ENCODE measurements at places on chromosomes 7 and 10.

DNA sequence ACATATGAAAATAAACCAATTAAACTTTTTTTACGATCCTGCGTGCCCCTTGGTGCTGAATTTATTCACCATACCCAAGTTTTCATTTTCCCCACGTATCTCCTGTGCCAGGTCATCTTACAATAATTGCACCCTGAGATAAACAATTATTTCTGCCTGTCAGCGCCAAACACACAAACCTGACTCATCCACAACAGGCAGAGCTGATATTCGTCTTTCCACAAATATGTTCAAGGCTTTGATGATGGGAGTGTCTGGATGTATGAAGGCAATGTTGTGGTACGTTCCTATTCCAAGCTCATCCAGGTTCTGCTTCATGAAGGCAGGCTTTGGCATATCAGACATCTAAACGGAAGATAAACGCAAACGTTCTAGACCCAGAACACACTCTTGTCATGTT lies 45.8 kb upstream of the RHEB start:
- no peak for DNase-seq

DNA sequence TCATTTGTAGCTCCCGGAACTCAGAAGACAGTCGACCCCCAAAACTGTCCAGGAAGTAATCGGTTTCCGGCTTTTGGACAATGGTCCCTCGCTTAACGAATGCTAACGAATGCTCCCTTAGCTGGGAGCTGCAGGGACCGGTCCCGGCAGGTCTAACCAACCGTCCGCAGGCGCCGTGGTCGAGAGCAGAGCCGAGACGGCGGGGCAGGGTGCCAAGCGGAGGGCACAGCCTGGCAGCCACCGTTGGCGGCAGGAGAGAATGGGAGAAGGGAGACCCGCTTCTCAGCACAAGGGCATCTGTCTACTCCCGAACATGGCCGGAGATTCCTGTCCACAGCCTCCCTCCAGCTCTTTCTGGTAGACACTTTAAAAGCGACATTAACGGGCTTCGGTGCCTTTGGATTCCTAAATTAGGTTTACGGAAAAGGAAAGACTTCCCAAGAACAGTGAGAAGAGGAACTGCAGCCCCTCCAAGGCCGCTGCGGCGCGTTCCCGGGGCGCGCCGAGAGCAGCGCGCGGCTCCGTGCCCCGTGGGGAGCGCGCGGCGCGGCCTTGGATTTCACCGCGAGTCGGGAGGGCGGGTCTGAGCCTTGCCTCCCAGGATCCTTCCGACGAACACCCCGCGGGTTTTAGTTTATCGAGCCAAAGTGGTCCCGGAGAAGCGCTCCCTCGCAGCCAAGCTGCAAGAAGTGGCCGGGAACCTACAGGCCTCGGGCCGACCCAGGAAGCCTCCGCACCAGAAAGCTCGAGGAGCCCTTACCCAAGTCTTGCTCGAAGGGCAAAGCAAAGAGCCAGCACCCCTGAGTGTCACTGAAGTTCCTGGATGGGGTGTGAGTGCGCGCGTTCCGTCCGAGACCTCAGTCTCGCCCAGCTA lies 3.6 kb upstream of the TBX20 start:
- no peak for DNase-seq

GRCh38 chr10:58721601-58722281 lies 209.1 kb downstream of the BICC1 start:
- no peak for DNase-seq

- no peak for DNase-seq
Observed at GRCh38 chr7:128815289-128815942, 14.8 kb upstream of the FLNC start.

DNA sequence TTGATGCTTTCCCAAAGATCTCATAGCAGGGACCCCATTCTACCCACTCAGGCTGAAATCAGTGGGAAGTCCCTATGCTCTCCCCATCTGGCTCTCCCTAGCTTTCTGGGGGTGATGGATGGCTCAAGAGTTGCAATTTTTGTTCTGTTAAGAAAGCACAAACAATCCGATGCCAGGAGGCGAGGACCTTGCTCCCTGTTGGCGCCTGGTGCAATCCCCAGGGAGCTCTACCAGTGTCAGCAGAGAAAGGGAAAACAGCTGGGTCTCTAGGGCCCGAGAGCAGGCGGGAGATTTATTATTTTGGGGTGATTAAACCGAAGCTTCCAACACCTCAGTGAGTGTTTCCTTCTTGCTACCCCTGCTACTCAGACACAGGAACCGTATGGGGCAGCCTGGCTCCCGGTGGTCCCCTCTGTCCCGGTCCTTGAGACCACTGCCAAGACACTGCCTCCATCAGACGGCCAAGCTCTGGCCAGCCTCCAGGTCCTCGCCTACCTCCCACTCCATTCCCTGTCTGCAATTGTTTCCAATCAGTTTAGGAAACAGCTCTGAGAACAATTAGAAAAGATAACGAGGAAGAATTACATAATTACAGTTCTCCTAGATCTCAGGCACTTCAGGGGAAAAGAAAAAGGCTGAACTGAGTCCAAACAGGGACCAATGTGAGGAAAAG lies 147.9 kb downstream of the PLXNA4 start:
- no peak for DNase-seq

GRCh38 chr7:36244429-36244828 lies 91.4 kb downstream of the EEPD1 start:
- no peak for DNase-seq

DNA sequence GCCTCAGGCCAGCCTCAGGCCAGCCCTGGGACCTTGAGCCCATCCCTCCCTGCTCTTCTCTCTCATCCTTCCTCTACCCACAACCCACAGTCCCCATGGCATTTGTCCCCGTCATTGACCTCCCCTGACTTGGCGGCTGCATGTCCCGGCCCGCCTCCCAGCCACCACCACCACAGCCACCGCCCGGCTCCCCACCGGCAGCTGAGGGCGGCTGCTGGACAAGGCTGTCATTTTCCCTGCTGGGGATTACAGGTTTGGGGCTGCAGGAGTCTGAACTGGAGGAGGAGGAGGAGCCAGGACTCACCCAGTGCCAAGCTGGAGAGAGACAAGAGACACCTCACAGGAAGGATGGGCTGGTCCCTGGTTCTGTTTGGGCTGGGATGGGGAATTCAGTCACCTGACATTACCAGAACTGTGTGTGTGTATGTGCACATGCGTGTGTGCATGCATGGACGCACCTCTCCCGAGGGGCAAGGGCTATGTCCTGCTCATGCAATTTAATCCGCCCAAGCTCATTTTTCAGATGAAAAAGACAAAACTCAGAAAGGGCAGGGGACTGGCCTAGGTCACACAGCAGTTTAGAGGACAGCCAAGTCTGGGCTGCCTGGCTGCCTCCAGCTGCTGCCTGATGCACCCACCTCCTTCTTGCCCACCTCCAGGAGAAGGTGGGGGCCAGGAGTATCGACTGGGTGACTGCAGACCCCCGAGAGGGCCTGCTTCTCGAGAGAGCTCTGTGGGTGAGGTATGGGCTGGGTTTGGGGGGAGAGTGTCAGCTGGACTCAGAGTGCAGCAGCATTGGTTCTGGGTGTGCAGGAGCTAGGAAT lies 113.1 kb downstream of the ZMIZ1 start:
- DNase-seq: no peak

DNA sequence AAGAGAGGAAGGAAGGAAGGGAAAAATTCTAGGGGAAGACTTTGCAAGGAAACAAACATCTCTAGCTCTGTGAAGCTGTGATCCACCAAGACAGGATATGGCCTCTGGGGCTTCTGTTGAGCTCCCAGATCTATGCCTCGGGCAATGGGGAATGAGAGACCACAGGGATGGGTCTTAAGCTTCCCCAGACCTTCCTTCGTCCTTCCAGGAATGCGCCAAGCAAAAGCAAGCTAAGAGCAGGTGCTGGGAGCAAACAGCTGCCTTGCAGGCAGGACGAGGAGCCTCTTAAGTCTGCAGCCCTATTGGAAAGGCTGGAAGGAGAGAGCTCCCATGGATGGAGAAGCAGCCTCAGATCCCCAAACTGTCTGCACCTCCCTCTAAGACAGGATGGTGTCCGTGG lies 21.9 kb upstream of the ELN start:
- DNase-seq: no peak

DNA sequence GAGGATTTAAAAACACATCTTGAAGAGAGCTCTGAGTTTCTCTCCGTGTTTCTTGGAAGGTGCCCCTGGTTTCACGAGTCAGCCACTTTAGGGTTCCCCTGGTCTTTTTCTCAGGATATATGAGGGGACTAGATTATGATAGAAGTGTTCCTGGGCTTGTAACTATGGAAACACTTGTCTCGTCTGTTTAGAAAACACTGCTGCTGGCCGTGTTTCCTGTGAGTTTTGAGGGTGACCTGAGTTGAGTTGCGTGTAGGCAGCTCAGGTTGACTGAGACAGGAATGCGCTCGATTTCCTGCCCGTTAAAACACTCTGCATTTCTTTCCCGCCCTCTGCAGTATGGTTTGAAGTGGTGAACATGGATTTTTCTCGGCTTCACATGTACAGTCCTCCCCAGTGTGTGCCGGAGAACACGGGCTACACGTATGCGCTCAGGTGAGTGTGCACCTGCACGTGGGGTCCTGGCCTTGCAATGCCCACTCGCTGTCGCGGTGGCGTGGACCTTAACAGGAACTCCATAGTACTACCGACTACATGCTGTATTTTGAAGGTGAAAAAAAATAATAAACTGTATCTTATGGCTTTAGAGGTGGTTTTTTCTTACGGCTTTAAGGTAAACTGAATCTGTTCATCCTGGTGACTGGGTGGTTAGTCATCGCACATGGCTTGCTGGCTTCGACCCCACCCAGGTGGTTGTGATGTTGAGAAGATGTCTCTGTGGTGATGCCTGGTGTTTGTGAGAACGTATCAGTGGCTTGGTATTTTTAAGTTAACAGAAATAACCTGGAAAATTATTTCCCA lies at the start of gene SUN1:
Gene SUN1, plus strand, starts transcription at position 310 of the 801 bp plus-strand sequence. Its CDS starts 49 bp downstream, at position 359.
- DNase-seq: no peak

- DNase-seq: peak; percentile 71
Observed at GRCh38 chr7:31122649-31123058, 70.5 kb downstream of the ADCYAP1R1 start.

GRCh38 chr10:131177431-131178327 lies 133.8 kb downstream of the TCERG1L start:
- DNase-seq: no peak

DNA sequence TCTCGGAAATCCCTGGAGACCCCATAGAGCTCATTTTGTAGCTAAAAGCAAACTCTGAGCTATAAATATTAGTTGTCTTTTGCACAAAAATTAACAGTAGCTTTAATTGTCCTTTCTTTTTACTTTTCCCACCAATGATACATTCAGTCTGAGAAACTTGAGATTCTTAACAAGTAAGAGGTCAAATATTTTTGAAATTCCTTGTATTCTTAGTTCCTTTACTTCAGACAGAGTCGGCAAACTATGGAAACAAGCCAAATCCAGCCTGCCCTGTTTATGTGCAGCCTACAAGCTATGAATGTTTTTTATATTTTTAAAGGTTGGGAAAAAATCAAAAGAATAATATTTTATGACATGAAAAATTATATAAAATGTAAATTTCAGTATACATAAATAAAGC lies 146.6 kb downstream of the CTNNA3 start:
- DNase-seq: no peak

GRCh38 chr10:102523250-102524029 lies 19.7 kb downstream of the SUFU start:
- DNase-seq: no peak

DNA sequence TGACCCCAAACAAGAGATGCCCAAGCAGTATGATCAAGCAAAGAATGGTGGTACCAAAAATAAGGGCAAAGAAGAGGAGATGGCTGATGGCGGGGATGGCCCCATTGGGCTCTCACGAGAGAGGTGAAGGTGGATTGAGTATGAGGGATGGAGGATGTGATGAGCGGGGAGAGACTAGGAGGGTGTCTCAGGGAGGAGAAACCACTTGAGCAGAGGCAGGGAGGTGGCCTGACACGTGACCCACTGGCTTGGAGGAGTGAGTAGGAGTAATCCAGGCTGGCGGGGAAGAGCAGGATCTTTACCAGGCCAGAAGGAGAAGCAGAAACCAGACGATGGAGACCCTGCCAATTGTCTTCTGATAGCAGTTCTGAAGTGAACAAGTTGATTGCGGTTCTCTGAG lies 33.3 kb upstream of the ATXN7L1 start:
- no peak for DNase-seq

- no peak for DNase-seq
Observed at GRCh38 chr10:35126062-35126529, 550 bp upstream of the CREM start.

- no peak for DNase-seq
Observed at GRCh38 chr7:45650404-45651394, 76.5 kb downstream of the ADCY1 start.

GRCh38 chr10:6578251-6578771 lies 1.8 kb downstream of the PRKCQ start:
- DNase-seq: no peak

GRCh38 chr10:84551437-84552120 lies 223.2 kb downstream of the CCSER2 start:
- DNase-seq: no peak

DNA sequence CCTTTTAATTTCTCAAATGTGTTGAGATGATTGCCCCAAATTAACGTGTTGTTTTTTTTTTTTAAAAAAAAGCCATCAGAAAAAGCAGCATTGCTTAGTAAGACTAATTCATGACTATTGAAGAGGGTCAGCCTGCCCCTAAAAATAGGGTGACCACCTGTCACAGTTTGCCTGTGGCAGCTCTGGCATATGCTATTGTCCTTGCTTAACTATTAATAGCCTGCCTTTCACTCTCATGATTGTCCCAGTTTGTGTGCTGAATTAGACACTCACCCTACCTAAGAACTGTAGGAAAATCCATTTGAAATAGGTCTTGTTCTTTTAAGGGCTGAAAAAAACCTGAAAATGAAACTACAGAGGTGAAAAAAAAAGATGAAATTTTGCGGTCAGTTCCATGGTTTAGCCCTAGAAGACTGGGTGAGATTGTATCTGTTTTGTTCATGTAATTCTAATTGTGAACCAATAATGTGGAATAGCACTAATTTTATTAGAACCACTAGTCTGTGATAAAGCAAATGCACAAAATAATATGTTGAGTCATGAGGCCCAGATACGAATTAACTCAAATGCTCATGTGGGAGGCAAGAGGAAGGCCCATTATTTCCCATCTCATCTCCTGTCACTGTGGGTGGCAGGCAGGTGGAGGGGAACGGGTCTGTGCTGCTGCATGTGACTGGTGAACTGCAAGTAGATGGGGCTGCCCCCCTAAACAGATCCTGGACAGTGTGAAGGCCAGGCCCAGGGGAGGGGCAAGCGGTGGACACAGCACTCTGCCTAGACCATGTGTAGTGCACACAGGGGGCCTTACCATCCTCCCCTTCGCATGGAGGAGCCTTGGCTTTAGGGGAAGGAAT lies 265.4 kb upstream of the NFE2L3 start:
- DNase-seq: no peak

- DNase-seq: no peak
Observed at GRCh38 chr7:34841326-34841725, 183.3 kb downstream of the NPSR1 start.

All from SK-N-MC (cell line).